H7 (cell line): ENCODE measurements at places on chromosomes 3 and 15. TPM values are rescaled to one million over a fixed set of nuclear protein-coding genes. Genes with fewer than 3 reads are reported as not detected.
A peak's percentile ranks its signal among the peaks of the same experiment; 100 is the strongest.

TMEM87A gene
- 25.2 and 29.8 TPM in 2 replicates for total RNA-seq

DNA sequence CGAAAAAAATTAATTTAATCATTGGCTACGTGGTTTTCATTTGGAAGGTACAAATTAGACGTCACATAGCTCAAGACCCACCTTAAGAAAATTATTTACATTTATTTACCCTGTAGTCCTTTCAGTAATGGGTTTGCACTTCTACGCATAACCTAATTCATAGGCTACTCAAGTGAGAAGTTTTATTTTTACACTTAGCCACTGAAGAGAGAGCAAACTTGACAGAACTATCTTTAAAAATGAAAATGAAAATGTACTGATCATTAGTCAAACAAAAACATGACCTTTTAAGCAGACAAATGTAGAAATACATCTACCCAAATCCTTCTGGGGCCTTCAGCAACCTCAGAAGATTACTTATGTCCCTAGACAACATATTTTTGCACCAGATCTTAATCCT lies 269.4 kb upstream of the TTC14 start:
- no peak for DNase-seq

TIPARP gene
- total RNA-seq, result 13.3 and 13.4 TPM in 2 replicates

CCDC54 gene
- total RNA-seq, result not detected in 2 replicates

CFAP91 gene
- 0.37 and 1.8 TPM in 2 replicates for total RNA-seq

CEP19 gene
- total RNA-seq, result 1.8 and 3.7 TPM in 2 replicates

ACKR2 gene
- total RNA-seq, result not detected in 2 replicates

DNA sequence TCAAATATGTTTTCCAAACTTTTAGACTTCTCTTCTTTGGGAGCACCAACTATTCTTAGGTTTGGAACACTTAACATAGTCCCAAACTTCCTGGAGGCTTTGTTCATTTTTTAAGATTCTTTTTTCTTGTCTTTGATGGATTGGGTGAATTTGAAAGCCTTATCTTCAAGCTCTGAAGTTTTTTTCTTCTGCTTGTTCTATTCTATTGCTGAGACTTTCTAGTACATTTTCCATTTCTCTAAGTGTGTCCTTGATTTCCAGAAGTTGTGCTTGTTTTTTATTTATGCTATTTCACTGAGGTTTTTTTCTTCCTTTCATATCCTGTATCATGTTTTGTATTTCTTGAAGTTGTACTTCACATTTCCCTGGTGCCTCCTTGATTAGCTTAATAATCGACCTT lies 97.5 kb downstream of the PLSCR2 start:
- DNase-seq, result no peak

- peak; percentile 54 for DNase-seq
Observed at GRCh38 chr3:119240101-119240590, 532 bp downstream of the B4GALT4 start.
